ENCODE measurements at places on chromosomes 11 and 22.

GRCh38 chr11:77379253-77379652, 77.8 kb upstream of the GDPD4 start:
- DNase-seq: no peak

DNA sequence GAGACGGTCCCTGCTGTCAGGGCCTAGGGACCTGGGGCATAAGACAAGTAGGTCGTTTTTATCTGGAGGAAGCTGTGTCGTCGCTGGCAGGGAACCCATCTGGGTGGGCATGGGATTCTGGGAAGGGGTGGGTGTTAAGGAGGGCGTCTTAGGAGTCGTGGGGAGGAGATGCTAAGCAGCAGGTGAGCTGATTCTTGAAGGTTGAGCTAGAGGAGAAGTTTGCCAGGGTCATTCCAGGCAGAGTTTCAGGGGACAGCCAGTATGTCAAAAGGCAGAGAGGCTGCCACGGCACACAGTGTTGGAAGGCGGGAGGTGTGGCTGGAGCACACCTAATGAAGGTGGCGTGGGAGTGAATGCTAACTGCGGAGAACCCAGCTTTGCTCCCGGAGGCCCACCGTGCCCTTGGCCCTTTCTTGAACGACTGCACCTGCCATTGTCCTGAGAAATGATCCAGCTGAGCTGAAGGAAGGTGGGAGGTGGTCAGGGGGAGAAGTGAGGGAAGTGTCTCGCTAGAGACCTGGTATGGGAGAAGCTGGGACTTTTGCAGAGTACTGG, 1.3 kb downstream of the FAM118A start:
- no peak for DNase-seq

DNA sequence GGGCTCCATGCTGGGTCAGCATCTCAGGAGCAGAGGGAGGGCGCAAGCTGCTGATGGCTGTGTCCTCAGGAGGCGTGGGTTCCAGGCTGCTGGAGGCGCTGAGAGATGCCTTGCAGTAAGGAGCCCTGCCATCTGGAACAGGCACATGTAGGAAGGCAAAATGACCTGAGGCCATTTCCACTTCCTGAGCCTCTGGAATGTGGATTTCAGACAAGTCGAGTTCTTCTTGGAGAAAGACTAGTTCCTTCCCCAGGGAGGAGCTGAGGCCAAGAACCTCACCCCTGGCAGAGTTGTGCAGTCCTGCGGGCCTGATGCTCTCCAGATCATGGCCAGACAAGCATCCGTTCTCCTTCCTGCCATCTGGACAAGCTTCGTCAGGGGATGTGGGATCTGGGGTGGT, 19.3 kb downstream of the HPS4 start:
- DNase-seq: no peak

DNA sequence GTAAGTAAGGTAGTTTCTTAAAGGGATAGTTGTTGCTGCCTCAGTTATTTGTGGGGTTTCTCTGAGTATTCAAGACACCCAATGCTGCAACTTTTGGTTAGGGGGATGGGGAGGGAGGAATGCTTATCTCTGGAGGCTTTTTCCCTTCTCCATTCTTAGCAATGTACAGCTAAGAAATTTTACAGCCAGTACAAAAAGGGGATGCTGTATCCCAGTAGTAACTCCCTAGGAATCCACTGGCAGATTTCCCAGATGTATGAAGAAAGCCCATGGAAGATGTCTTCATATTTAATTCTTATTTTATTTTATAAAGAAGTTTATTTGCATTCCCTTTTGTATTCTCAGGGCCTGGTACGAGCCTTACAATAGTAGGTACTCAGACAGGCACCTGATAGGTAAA, 154.8 kb downstream of the ENTHD1 start:
- no peak for DNase-seq

GRCh38 chr11:72970557-72971118, 156.4 kb downstream of the ATG16L2 start:
- no peak for DNase-seq

DNA sequence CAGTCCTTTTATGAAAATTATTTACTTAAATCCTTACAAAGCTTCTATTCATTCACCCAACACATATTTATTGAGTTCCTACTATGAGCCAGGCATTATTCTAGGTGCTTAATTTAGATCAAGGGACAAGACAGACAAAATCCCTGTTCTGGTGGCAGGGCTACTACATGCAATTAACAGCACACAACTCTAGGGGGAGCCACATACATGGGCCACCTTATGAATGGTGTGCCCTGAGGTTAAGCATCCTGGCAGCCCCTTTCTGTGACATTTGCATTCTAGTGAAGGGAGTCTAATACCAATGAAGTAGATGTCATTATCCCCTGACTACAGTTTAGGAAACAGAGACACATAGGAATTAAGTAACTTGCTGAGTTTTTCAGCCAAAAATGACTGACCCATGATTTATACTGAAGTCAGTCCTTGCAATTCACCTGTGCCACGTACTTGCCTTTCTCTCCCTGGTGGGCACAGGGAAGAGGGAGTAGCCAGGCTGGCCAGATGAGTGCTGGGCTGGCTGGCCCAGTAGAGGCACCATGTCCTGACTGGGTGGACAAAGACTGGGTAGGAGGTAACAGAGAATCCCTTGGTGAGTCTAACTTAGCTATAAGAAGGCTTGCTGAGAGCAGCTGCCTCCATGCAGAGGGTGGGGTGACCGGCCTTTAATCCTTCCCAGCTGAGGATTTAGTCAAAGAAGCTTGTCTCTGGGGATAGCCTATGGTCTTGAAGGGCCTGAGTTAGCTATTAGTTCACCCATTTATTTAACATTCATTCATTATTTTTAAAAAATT, 52.0 kb upstream of the ELF5 start:
- peak; percentile 14 for DNase-seq

DNA sequence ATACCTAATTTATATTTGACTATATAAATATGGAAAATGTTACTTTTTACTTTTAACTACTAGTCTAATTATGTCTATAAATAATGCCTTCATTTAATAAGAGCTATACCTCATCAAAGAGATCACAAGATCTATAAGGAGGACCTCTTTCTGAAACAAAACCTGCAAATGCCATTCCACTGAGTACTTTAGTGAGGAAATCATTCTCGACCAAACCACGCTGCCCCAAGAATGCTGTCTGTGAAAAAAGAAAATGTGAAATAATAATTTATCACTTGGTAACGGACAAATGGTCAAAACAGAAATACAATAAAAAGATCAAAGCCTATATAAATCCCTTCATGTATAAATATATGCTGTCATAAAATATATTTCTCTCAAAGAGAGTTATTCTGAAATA, 301.7 kb downstream of the SBF2 start:
- DNase-seq: no peak

DNA sequence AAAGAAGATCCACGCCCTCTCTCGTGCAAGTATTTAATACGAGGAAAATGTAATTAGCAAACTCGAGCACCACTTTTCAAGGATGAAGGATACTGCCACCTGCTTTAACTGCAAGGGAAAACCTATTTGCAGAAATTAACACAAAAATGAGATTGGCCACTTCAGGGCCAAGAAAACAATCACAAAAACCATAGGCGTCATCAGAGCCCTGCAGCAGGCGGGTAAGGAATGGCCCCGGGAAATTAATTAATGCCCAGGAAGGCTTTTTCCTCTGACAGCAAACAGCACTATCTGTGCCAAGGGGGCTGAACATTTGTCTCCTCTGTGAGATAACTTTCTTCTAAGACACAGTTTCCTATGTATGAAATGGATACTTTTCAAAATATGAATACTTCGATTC, 255.7 kb downstream of the CTTN start:
- DNase-seq: no peak

Measured in NCI-H748 treated with DMSO at 0.1 percent for 48 hours (cell line).